ENCODE measurements at places on chromosomes 13 and 19.

GRCh38 chr13:41577436-41577835 lies 120.1 kb downstream of the RGCC start:
- no peak for DNase-seq

GRCh38 chr19:34336781-34337271 lies 28.2 kb upstream of the GPI start:
- no peak for DNase-seq

DNA sequence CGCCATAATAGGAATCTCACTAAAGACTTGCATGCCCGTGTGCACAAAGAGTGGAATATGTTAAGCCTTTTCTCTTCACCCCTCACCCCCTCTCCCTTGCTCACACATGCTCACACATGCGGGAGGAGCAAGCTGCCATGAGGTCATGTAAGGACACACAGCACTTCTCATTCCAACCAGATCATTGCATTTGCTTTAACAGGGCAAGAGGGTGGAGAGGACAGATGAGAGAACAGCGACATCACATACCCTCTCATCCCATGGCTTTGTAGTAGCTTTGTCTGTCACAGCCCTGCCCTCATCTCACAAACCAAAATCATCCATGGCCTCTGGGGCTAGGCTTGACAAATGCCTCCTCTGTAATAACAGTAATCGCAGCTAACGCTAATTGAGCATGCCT lies 145.6 kb upstream of the FRY start:
- no peak for DNase-seq

DNA sequence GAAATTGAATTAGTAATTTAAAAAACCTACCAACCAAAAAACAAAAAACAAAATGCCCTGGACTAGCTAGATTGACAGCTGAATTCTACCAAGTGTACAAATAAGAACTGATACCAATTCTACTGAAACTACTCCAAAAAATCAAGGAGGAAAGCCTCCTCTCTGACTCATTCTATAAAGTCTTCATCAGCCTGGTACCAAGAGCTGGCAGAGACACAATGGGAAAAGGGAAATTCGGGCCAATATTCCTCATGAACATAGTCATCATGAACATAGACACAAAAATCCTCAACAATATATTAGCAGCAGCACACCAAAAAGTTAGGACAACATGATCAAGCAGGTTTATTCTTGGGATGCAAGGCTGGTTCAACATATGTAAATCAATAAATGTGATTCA lies 2667.7 kb upstream of the PCDH20 start:
- no peak for DNase-seq

GRCh38 chr19:7565332-7565731 lies 29.8 kb downstream of the PNPLA6 start:
- no peak for DNase-seq

GRCh38 chr19:35122687-35123551 lies 7.3 kb downstream of the FXYD3 start:
- DNase-seq, result no peak

GRCh38 chr13:21228738-21229137 lies 52.3 kb downstream of the MRPL57 start:
- no peak for DNase-seq

- no peak for DNase-seq
These were observed 28.1 kb downstream of the B3GLCT start for GRCh38 chr13:31227870-31228269.

DNA sequence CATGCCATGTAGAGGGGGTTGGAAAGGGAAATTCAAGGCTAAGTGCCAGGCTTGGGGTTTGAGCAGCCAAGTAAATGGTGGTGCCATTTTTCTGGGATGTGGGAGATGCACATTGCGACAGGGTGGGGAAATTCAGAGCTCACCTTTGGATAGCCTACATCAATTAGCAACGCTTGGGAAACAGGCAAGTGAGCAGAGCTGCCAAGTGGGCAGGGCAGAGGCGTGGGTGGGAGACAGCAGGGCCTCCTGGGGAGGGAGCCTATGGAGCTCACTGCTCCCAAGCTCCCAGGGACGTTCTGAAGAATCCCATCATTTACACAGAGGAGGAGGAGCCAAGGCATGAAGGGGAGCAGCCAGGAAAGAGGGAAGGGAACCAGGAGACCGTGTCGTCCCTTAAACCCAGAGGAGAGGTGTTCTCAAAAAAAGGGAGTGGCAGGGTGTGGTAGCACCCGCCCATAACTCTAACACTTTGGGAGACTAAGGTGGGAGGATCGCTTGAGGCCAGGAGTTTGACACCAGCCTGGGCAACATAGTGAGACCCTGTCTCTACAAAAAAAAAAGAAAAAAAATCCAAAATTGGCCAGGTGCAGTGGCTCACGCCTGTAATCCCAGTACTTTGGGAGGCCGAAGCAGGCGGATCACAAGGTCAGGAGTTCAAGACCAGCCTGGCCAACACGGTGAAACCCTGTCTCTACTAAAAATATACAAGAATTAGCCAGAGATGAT lies 11.5 kb upstream of the CCNE1 start:
- no peak for DNase-seq

- no peak for DNase-seq
These were observed 1.3 kb downstream of the SAFB start for GRCh38 chr19:5624018-5624663.

GRCh38 chr13:65926750-65927171 lies 1303.4 kb downstream of the PCDH9 start:
- DNase-seq, result no peak

GRCh38 chr19:5271145-5271544 lies 69.5 kb downstream of the PTPRS start:
- DNase-seq, result no peak

- DNase-seq, result no peak
These were observed 5.0 kb upstream of the MTIF3 start for GRCh38 chr13:27455331-27455855.

Measured in RCC 7860 (cell line).